Stimulated activated CD4-positive, alpha-beta T cell treated with anti-CD3 and anti-CD28 coated beads, TNF-alpha, amount 100 ng/mL, for 4 hours (primary cell): ENCODE measurements at places on chromosomes 1 and 21.

DNA sequence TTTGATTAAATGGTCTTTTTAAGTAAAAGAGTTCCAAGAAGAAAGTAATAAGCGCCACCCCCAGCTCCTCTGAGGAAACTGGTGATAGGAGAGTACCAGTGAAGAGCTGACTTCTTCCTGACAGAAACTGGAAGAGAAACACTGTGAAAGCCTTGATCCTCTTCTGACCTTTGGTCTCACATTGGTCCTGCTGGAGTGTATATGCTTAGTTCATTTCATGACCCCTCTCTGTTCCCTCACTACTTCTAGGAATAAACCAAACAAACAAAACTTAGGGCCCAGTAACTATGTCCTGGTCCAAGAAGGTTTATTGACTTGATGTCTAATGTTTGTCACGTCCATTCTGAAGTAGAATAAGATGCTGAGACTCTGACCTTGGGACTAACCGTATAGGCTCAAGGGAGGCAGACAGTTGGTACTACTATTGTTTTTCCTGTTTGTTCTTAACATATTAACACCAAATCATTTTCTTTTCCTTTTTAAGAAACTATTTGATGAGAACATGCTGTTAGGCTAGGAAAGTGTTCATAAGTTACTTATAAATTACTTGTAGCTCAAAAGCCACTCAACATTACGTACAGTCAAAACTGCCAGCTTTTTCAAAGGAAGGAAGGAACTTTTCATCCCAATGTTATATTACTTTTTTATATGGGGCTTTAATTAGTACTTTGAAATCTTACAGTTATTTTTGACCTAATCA is 57.9 kb downstream of the MIER1 start:
- DNase-seq = no peak

DNA sequence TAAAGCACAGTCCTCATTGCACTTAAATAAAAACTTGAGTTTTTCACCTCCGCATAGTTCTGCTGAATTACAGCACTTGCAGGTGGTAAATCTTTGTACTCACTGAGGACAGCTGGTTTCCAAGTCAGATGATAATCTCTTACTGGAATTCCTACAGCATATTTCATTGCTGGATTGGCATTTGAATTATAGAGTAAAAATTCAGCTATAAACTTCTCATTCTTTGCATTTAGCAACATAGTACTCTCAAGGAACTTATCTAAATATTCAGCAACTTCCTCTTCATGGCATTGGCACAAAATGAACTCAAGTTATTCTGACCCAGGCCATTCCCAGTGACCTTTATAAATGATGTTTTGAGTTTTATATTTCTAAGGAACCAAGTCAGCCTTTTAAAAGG is 23.4 kb downstream of the GORAB start:
- no peak for DNase-seq

DNA sequence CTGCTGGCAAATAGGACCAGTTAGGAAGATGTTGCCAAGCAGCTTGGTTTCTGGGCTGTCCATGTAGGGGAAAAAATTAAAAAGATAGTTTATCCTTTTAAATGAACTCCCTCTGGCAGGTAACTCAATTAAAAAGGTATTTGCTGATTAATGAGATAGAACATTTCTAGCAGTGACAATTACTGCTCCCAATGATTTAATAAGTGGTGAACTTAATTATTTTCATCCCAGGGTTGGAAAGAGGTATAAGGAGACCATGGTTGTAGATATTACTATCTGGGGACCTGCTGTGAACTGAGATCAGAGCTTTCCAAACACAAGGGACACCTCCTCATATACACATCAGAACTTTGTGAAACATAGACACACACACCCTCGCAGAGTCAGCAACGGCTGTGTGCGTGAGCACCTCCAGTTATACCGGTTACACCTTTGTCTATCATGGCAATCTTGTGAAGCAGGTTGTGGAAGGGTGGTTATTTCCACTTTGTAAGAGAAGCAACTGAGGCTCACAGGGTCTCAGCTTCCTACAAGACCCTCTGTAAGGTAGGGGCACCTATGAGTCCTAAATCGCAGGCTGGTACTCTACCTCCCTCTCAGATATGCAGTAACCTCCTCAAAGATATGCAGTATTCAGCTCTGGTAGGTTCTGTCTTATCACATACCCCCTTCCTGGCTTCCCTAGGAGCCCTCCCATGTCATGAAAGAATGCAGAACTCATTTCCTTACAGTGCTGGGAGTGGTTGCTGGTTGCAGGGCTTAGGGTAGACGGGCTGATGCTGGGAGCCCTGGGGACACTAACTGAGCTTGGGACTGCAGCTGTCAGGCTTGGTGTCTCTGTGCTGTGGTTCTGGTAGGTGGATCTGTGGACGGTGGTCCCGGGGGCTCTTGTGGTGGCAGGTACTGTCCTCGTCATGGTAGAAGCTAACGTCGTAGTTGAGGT is 18.5 kb upstream of the MAGOH start:
- DNase-seq = no peak

GRCh38 chr1:154442006-154442740 is 37.0 kb downstream of the IL6R start:
- no peak for DNase-seq

DNA sequence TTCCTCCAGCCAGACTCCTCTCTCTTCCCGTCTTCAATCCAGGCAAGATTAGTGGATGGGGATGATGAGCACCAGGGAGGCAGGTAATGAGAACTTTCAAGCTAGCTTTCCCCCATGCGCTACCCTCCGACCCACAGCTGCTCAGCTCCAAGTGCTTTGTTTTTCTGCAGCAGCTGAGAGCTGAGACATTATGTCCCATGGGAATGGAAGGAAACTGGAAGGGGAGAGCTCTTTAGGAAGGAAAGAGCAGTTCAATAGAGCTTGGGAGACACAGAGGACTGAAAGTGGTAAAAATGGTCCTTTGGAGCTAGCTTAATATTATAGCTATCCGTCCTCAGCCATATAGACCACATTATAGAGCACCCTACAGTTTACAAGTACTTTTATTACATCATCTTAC is 39.8 kb downstream of the RAB3B start:
- DNase-seq = no peak

DNA sequence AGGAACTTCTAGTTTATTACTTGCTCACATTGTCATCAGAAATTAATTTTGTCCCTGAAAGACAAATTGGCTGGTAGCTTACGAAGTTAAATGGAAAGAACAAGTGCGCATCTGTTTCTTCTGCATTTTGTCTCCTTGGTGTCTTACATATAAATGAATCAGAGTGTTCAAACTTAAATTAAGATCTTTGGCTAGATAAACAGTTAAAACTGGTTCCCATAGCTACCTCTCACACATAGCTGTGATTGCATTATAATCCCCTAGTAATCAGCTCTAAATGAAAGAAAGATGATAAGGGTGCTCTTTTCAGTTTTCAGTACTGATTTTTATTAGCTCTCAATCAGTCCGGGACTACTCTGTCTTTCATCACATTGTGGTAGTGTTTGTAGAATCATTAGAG is 124.2 kb upstream of the LMO4 start:
- DNase-seq = no peak

DNA sequence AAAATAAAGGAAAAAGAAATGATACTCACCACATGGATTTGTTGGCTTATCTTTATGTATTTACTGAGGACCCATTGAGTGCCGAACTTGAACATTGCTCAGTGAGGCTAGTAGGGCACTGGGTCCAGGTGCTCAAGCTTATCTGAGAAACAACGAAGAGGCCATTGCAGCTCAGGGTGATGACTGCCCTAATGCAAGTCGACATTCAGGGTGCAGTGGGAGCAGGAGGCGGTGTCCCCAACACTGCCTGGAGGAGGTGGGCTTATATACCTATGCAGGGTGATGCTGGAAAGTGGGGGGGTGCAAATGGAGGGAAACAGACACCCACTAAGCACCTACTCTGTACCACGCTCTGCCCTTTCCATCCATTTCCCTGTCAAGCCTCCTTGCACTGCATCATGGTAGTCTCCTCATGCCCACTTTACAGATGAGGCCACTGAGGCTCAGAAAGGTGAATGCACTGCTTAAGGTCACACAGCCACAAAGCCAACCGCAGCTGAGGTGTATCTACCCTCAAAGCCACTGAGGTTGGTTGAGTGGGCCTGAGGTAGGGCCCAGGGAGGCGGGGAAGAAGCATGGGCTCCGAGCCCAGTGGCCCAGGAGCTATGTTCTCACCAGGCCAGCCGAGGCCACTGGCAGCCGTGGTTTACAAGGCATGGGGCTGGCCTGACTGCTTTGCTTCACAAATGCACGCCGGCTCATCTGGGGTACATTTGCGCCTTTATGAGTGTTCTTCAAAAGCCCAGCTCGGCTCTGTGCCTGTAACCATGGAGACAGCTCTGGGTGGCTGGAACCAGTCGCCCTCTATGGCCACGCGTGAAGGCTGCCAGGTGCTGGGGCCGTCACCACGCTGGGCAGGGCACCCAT is 103.8 kb downstream of the EPHB2 start:
- no peak for DNase-seq

DNA sequence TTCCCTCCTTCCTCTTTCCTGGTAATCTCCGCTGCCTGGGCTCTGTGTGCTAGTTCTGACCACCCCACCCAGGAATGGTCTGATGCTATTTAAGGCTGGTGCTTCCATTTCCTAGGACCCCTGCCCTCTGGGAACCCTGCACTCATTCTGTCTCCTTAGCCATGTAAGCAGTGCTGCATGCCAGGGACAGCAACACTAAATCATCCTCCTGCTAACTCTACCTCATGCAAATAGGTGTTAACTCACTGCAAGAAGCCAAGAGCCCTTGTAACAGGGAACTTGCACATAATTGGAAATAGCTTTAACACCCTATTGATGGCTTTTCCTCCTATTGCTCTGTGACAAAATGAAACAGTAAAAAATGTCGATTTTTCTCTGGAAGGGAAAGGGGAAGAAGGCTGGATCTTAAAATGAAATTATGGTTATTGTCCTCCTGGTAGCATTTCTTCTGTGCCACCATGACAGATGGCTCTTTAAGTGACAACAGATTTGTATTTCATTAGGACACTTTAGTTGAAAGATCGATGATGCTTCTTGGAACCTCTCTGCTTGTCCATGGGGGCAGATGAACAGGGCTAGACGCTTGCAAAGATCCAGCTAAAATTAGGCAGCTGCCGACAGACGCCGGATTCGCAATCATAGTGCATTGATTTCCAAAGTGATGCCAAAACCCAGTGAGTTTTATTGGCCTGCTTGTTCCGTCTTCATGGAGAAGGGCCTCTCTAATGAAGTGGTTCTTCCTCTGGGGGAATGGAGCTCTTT is 551.7 kb downstream of the MATN1 start:
- no peak for DNase-seq

GRCh38 chr1:15525050-15526020 is 1.3 kb upstream of the DNAJC16 start:
- no peak for DNase-seq

- no peak for DNase-seq
Observed at GRCh38 chr1:72650843-72651435, 368.6 kb upstream of the NEGR1 start.

DNA sequence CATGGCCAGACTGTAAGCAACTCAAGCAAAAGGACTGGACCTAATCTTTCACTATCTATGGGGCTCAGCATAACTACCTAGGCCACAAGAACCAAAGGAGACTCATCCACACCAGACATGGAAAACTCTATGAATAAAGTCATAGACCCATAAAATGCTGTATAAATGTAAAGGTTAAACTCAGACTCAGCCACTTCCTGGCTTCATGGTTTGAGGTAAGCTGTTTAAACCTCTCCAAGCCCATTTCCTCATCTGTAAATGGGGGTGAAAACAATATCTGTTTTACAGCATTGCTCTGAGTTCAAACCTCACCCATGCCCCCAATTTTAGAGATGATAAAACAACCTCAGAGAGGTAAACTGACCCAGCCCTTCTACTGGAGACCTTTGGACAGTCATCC is 4.0 kb upstream of the SMIM12 start:
- no peak for DNase-seq

DNA sequence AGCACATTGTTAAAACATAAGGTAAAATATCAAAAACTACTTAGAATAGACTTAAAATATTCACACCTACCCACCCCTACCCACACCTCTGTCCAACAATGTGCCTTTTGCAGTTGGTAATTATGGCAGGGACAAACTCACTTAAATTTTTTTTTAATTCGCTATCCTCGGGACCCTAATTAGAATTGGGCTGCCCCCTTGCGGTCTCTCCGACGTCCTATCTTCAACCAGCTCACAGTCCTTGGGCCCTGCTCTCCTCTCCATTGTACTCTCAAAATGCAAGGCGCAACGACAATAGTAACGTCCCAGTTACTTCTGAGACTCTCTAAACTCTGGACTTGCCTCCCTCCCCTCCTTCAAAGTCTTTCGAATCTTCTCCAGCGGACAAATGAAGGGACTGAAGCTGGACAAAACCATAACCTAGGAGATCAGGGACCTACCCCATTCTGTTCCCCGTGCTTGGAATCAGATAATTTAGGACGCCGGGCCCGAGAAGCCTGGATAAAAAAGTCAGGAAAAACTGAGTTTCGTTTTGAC is 1.1 kb upstream of the CIART start:
- DNase-seq = no peak

DNA sequence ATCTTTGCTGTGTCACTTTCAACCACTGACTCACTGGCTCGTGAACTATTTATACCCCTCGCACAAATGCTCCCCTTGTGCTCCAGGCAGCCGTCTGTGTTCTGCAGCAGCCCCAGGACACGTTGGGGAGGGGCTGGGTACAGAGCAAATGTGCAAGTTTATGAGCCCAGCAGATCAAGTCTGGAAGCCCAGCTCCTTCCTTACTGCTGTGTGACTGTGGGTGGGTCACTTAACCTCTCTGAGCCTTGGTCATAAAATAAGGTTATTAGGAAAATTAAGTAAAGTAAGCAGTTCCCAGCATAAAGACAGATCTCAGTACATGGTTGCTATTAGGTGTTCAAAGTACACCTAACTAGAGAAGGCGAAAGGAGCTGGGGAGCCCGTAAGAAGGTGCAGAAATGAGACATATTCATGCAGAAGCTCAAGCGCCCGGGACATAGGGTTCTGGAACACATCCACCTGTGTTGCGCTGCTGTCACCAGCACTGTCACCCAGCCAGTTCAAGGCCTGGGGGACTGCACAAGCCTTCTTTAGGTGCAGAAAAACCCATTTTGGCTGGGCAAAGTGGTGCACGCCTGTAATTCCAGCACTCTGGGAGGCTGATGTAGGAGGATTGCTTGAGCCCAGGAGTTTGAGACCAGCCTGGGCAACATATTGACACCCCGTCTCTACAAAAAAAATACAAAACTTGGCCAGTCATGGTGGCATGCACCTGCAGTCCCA is 13.8 kb downstream of the EFHD2 start:
- DNase-seq = no peak

DNA sequence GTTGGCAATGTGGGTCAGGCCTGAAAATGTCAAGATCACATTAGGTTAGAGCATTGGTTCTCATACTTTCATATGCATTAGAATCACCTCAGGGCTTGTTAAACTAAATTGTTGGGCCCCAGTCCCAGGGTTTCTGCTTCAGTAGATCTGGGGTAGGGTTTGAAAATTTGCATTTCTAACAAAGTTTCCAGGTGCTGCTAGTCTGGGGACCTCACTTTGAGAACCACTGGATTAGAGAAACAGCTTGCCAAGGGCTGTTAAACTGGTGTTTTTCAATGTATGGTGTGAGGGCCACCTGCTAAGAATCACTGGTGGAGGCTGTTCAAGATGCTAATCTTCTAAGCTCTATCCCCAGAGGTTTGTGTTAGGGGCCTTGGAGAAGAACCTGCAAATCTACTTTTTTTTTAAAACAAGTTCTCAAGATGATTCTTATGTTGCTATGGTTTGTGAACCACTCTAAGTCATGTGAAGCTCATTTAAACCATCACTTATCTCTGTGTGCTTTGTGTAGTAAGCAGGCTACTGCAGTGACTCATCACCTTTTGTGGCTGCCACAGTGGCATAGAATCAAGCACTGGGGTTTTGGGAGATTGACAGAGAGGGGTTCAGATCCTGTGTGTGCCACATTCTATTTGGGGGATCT is 152.2 kb downstream of the S1PR1 start:
- no peak for DNase-seq
